ENCODE measurements at places on chromosomes 3 and 15.

GRCh38 chr15:31344266-31344665 is 17.6 kb downstream of the KLF13 start:
- DNase-seq = no peak

- DNase-seq = no peak
Observed at GRCh38 chr3:111675846-111676210, 80.7 kb upstream of the ZBED2 start.

GRCh38 chr3:193574488-193575070 is 18.4 kb upstream of the OPA1 start:
- DNase-seq = no peak

- peak; percentile 14 for DNase-seq
Observed at GRCh38 chr3:26118165-26118564, 328.3 kb downstream of the OXSM start.

GRCh38 chr15:65248511-65249255 is 37.4 kb upstream of the CILP start:
- DNase-seq = no peak

DNA sequence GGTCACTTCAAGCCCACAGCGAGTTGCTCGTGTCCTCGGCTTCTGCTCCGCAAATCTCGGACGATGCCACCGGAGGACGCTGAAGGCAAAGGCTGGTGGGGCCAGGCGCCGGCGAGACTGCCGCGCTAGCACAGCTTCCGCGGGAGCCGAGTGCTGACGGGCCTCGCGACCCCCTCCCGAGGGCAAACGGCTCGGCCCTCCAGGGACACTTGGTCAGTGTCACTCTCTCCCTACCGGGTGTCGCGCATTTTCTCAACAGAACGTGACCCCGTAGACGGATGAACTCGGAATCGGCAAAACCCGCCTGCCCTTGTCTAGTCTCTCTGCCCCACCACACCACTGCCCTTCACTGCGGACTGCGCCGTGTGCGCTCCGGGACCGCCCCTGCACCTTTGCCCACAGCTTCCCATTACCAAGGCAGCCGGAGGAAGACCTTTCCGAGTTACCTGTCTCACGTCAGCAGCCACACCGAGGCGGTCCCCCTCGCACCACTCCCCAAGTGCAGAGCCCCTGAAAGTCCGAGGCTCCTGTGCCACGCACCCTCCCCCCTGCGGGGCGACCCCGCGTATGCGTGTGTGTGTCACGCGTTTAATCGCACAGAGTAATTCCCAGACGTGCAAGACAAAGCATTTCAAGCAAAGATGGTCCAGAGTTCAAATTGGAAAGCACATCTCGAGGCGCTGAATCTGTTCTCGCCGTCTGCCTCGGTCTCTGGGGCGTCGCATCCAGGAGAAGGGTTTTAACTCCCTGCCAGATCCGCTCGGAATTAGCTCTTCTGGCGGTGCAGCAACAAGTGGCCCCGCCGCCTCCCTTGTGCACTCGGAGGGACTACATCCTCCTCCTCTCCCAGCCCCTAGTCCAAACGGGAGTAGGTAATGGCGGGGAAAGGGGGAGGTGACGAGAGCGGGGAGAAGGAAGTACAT is 245.0 kb upstream of the TOPAZ1 start:
- peak; percentile 71 for DNase-seq

- no peak for DNase-seq
Observed at GRCh38 chr15:63453186-63453905, 51.0 kb upstream of the USP3 start.

DNA sequence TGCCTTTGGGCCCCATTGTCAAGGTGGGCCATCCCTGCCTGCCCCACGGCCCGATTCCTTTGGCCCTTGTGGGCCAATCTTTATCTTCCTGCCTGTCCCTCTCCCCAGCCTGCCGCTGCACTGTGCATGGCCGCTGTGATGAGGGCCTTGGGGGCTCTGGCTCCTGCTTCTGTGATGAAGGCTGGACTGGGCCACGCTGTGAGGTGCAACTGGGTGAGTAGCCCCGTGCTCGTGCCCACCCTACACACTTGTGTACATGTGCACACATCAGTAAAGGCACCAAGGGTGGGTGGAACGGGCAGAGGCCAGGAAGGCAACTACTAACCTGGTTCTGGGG is 12.2 kb downstream of the NT5DC2 start:
- no peak for DNase-seq

All from GM13976 (cell line).